RCC 7860 (cell line): ENCODE measurements at places on chromosomes 5 and 9.

- DNase-seq, result no peak
Measured at GRCh38 chr5:81834021-81834660, 83.2 kb upstream of the SSBP2 start.

DNA sequence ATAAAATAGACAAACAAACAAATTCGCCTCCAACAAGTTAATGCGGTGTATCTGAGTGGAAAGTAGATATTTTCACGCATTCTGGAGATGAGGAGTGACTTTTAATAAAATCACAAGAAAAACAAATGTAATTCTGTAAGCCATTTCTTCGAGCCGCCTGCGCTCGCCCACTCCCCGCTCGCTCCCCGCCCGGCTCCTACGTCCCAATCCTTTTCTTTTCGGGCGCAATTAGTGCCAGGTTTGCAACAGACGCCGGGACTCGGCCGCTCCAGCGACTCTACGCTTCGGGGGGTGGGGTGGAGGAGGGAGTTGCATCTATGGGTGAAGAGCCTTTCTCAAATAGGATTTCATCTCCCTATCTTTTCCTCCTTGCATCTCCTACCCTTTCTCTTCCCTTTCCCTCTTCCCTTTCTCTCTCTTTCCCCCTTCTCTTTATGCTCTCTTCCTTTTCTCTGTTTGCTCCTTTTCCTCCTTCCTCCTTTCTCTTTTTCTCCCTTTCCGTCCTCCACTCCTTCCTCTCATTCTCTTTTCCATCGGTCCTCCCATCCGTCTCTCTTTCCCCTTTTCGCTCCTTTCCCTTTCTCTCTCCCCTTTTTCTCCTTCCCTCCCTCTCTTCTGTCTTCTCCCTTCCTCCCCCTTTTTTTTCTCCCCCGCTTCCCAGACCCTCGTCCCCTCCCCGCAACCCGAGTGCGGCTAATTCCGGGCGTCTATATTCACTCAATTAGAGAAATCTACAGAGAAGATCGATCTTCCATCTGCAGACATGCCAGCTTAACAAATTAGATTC lies 6.1 kb upstream of the OTP start:
- no peak for DNase-seq

- peak; percentile 29 for DNase-seq
Measured at GRCh38 chr5:102823441-102823874, 68.4 kb downstream of the PAM start.

DNA sequence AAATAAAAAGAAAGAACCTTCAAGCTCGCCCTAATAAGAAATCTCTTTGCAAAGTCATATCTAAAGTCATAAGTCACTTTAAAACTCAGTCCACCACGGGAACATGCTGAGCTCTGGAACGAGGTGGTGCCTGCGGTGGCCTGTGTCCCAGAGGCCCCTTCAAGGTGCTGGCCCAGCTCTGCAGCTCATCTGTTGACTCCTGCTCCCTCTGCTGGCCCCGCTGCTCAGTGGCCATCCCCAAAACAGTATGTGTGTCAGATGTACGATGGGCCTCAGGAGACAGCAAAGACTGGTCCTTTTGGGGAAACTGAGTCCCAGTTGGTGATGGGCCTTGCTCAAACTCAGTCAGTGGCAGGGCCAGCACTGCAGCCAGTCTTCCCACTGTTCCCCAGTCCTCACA lies 22.8 kb upstream of the FOXB2 start:
- peak; percentile 10 for DNase-seq

GRCh38 chr5:72510610-72511181 lies 3.5 kb upstream of the ZNF366 start:
- DNase-seq, result peak; percentile 60

DNA sequence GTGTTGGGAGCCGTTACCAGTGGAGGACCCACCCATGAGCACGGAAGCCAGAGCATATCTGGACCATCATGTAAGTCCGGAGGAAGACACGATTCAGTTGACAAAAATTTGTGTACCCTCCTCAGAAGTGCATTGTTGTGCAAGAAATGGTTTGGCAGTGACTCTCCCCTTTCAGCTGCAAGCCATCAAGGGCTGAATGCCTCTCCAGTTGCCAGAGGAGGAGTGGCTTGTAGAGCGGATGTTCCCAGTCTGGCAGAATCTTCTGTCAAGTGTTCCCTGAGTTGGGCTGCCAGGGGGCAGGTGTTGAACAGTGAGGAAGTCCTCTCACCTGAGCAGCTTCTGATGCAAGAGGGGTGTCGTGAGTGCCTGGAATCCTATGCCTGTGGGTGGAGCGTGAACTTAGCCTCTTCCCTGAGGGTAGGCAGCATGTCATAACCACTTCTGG lies 27.6 kb upstream of the CDKN2AIPNL start:
- DNase-seq, result no peak

GRCh38 chr5:96431376-96432187 lies 1.5 kb downstream of the PCSK1 start:
- no peak for DNase-seq

DNA sequence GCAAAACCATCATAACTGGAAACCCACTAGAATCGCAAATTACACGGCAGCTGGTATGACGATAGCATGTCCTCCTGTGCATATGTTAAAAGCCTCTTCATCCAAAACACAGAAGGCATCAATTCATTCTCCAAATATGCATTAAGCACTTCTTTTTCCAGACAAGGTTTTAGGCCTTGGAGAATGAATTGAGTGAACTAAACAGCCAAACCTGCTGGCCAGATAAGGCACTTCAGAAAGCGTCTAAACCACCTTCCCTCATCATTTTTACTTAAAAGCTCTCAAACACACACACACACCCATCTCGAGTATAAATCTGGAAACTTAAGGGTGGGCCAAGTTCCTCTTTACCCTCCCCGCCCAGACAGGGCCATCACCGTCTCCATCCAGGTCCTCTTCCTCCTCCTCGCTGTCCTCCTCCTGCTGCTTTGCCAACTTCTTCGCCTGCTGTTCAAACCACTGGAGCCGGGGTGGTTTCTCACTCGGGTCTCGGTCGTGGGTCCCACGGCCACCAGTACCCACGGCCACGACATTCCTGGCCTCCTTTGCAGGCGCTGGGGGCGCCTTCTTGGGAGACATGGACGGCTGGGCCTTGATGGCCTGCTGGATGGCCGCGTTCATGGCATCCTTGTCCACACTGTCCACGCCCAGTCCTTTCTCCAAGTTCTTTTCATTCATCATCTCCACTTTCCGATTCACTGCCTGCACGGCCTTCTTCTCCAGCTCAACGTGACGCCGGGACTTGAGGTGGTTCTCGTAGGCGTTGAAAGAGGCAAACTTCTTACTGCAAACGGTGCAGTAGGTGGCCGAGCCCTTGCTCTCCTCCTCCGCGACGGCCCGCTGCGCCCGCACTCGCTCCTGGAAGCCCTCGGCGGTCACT lies 696 bp downstream of the ZNF622 start:
- DNase-seq, result no peak

GRCh38 chr5:101425339-101425859 lies 522.3 kb upstream of the ST8SIA4 start:
- no peak for DNase-seq

DNA sequence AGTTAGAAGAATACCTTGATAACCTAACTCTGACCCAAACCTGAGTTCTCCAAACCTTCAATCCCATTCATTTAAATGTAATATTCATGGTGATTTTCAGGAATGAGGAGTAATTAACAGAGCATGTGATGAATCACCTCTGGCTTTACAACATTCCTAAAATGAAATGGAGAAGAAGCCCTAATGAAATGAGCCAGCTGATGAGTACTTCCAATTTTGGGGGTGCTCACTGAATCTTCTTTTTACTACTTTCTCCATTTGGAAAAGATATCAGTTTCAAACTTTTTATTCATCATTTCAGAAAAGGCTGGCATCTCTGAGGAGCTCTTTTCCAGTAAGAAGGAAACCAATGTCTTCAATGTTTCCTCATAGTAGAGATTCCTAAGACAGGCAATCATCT lies 2.9 kb upstream of the SPINK5 start:
- no peak for DNase-seq

- DNase-seq, result no peak
Measured at GRCh38 chr5:113807427-113807991, 294.0 kb downstream of the YTHDC2 start.

- DNase-seq, result no peak
Measured at GRCh38 chr5:143683459-143683858, 128.5 kb upstream of the HMHB1 start.

DNA sequence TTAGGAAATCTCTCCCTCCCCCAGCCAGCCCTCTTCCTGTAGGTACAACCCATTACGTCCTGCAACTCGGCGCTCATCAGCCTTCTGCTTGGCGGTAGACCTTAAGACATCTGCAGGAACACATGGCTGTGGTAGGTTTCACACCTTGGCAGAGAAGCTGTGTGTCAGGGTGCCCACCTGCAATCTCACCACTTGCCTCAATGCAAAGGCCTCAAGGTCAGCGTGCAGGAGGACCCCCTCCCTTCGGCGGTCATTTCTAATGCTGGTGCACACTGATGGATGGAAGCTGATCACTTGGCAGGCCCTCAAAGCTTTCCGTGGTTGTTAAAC lies 67.3 kb downstream of the CRB2 start:
- DNase-seq, result no peak

DNA sequence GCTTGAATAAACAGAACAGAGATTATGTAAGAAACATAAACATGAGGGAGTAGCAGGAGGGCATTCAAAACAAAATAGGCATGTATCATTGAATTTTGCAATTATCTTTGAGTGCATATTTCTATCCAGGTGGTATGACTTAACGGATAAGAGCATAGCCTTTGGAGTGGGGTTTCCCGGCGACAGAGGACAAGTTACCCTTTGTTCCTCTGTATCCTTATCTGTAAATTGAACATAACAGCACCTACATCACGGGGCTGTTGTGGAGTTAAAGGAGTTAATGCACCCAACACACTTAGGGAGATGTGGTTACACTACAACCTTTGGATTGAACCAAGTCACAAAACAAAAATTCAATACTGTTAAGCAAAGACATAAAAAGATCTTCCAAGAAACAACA lies 314.6 kb upstream of the KIF2A start:
- no peak for DNase-seq

DNA sequence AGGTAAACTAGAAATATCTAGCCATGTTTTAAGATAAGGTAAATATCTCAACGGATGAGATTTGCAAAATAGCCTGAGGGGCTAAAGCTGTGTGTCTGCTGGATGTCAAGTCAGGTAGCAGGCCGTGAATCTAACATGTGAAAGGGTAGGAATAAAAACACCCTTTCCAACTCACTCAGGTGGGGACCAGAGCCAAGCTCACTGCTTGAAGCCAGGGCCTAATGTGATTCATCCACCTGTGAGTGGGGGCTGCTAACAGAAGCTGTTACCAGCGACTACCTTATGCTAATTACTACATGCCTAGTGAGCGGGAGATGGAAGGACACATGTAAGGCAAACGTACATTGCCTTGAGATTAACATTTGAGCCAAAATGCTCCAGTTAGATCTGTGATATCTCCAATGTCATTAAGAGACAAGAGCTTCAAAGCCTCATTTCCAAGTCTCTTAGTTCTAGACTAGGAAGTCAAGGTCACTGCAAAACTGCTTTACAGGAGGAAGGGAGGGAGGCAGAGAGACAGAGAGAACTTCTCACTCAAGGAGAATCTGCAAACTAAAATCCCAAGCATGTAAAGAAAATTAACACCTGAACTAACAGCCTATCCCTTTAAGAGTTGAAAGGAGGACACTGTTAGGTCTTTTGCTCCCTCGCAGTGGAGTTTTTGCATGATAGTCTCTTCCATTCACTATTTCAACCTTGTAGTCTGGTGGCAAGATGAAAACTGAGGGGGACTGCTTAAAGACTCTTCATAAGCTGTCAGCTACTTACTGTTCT lies 141.6 kb upstream of the RPS23 start:
- DNase-seq, result no peak

DNA sequence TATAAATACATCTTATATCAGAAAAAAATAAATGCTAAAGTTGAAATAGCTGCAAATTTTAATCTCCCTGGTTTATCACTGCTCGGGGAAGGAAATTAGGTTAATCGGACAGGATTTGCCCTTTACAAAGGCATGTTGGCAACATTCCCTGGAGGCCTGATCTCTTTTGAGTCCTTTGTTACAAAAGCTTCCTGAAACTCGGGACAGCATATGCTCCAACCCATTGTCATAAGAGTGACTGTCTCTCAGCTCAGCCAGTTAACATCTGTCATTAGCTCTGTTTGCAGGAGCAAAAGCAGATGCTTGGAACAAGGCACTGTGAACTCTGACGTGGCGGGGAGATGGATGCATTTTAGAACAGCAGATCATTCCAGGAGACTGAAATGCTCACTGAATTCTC lies 80.6 kb downstream of the MYO10 start:
- no peak for DNase-seq

GRCh38 chr5:54869691-54870090 lies 115.7 kb downstream of the ESM1 start:
- no peak for DNase-seq

- DNase-seq, result no peak
Measured at GRCh38 chr9:4012441-4012840, 287.4 kb downstream of the GLIS3 start.
